ENCODE measurements at places on chromosomes 4 and X. TPM values are rescaled to one million over a fixed set of nuclear protein-coding genes. Genes with fewer than 3 reads are reported as not detected.

The TLR2 gene
- 11.3 TPM for total RNA-seq

DNA sequence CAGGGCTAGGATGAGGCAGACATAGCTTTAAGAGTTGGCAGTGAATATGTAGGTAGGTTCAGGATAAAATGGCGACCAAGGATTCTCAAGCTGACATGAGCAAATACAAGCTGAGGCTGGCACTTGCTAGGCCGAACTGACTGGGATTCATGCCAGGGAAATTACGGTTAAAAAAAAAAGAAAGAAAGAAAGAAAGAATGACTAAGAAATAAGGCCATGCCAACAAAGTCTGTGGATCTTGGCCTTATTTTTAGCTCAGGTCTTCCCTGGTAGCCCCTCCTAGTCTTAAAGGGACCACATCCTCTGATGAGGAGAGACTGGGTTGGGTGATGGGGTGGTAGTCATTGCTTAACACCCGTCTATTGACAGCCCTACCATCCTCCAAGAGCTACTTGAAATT, 64.4 kb upstream of the KLHL13 start:
- DNase-seq = peak; percentile 46

- peak; percentile 97 for DNase-seq
Measured at GRCh38 chr4:7857238-7857701, 82.4 kb downstream of the AFAP1 start.

GRCh38 chrX:112695494-112695893, 15.8 kb upstream of the LHFPL1 start:
- no peak for DNase-seq

The PAGE1 gene
- 2.7 TPM for total RNA-seq

The FAM47E gene
- 0.20 TPM for total RNA-seq

DNA sequence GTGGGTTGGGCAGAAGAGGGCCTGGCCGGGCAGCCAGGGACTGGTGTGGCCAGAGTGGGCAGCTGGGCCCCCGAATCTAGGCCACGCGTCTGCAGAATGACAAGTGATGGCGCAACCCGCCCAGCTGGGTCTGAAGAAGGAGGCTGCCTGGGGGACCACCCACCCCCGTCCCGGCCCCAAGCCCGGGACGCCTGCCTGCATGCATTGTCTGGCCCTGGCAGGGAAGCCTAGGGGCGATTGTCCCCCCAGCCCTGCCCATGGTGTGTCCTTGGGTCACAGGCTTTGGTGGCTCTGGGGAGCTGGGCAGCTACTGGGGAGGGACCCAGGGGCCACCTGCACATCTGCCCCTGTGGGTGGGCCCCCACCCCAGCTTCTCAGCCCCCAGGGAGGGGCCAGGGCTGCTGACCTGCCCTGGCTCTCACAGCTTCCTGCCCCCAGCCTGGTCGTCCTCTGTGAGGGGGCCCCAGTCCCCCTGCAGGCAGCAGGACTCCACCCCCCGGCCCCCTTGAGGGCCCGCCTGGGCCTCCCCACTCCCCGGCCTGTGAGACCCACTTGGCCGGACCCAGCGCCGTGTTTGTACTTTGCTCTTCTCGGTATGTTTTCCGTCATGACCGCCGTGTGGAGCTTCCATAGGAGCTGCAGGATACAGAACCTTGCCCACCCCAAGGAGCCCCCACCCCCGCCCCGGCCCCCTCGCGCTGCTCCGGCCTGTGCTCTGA, 4.9 kb downstream of the FGFR3 start:
- DNase-seq = no peak

DNA sequence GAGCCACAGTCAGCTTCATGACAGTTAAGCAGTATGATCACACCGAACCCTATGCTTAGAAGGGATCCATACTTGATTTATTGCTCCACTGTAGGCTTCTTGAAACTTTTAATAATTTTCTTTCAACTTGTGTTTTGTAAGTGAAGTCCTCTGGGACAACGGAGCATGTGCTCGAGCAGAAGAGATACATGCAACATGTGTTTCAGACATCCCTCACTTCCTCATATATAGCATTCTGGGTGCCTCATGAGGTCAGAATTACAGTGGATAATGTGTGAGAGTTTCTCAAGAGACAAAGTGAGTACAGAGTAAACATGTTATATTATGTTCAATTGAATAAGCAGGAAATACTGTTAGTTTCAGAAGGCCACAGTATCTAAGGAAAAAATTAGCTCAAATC, 893.2 kb downstream of the FAT4 start:
- no peak for DNase-seq

The CT55 gene
- total RNA-seq = 0.39 TPM

- DNase-seq = no peak
Measured at GRCh38 chr4:95546866-95547714, 1.7 kb downstream of the UNC5C start.

The HDAC6 gene
- total RNA-seq = 46.2 TPM

GRCh38 chr4:173153445-173153844, 15.2 kb upstream of the GALNT7 start:
- DNase-seq = no peak

The SLC6A14 gene
- not detected for total RNA-seq

- DNase-seq = no peak
Measured at GRCh38 chr4:139801895-139802294, 136.3 kb downstream of the MGST2 start.

The PCDH18 gene
- 6.8 TPM for total RNA-seq

DNA sequence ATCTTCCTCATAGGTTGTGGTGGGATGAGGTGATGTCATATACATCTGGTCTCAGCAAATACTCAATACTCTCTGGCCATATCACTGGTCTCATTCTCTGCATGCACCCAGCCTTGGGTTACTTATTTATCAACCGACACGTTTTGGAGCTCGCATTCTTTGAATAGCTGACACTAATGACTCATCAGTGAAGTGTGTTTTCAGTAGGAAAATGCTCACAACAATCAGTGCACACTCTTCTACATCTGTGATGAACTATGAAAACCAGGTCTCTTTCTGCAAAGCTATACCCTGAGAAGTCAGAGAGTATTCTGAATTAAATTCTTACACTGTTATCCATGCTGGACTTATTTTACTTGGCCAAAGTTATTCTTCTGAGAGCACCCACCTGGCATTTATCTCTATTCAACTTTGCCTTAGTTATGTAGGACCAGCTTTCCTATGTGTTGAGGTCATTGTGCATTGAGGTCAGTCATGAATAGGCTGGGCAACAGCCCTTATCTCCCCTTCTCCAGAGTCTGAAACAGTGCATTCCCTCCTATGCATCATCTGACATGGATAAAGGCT, 58.7 kb upstream of the DHX15 start:
- DNase-seq = no peak

The RXFP1 gene
- not detected for total RNA-seq

DNA sequence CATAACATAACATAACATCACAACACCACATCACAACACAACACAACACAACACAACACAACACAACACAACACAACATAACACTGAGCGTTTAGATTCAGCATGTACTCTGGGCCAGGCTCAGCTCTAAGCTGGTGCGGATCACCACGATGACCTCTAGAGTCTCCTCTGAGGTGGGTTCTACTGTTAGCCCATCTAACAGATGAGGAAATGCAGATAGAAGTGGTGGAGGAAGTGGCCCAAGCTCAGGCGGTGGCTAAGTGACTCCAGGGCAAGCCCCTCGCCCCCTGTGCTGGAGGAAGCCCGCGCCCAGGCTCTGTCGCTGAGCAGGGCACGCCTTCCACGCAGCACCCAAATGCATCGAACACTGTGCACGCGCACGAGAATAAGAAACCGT, 45.3 kb upstream of the CDKN2AIP start:
- DNase-seq = no peak

DNA sequence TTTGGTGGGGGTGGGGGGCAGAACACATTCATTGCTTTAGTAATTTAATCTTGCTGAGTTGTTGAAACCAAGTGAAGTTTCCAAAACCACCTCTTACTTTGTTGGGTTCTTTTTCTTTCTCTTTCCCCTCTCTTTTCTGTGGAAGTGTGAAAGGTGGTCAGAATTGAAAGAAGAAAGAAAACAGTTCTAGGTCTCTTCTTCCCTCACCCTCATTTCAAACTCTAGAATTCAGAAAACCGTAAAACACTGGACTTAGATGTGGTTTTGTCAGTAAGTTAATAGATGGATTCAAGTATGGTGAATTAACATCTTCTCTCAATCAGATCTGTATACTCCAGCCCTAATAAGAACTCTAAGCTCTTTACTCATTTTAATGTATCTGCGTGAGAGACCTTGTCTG, 23.7 kb downstream of the PLP1 start:
- DNase-seq = no peak

The BMPR1B gene
- total RNA-seq = not detected

DNA sequence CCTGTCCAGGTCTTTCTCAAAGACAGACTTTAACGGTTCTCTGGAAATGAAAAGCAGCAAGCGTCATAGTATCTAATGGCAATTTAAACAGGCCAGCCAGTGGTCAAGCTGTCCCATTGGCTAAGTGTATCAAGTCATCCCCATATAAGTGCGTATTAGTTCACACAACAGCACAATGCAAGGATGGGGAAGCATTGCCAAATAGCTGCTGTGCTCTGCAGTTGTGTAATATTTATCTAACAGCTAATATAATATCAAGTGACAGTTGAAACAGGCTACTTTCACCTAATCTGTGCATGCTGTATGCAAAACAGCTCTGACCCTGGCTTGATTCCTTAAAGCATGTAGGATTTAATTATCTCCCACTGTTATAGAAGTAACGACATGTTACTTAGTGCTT, 134.8 kb upstream of the PPARGC1A start:
- DNase-seq = no peak

DNA sequence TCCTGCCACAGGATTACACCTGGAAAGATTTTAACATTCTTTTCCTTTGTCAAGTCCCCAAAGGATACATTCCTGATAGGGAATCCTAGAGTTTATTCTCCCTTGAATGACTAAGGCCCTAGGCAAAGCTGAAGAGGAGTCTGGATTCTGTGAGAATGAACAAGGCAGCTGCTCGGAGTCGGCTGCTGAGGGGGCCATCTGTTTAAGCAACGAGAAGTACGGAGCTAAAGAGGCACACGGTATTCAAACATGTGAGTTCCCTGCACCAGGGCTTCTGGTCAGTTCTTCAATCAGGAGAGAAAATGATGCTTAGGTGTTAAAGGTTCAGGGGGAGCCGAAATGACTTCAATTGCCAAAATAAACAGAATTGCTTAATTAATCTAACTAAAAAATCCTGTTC, 97.6 kb downstream of the MGST2 start:
- DNase-seq = no peak

DNA sequence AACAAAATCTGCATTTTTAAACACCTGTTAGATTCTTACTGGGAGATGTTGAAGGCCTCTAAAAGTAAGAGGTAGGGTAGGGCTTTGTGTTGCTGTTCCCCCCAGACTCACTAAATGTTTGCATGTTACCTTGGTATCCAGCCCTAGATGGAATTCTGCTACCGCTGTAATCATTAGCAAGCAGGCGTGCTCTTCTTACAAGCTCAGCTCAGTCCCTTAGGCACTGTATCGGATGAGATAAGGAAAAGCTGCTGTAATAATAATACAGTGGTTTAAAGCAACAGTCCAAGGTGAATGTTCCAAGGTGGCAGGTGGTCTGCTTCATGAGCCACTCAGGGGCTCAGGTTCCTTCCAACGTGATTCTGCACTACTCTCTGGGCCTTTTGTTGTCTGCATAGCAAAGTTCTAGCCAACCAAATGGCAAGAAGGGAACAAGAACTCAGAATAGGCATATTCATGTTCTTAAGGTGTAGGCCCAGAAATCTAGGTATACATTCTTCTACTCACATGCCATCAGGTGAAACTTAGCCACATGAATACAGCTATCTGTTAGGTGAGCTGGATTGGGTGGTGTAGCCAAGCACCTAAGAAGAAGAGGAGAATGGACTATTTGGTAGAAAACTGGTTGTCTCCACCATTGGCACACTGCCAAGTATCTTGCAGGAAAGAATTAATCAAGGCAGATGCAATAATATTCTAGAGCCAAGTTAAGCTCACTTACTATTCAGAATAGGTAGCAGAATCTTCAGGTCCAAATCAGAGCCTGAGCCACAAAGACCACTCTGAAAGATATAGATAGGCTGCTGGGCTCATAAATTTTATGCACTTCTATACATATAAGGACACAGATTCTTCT, 46.0 kb downstream of the COQ2 start:
- no peak for DNase-seq

- DNase-seq = peak; percentile 3
Measured at GRCh38 chr4:95548738-95549245, at the start of gene UNC5C. Gene UNC5C (minus strand): TSS chr4:95548973.

DNA sequence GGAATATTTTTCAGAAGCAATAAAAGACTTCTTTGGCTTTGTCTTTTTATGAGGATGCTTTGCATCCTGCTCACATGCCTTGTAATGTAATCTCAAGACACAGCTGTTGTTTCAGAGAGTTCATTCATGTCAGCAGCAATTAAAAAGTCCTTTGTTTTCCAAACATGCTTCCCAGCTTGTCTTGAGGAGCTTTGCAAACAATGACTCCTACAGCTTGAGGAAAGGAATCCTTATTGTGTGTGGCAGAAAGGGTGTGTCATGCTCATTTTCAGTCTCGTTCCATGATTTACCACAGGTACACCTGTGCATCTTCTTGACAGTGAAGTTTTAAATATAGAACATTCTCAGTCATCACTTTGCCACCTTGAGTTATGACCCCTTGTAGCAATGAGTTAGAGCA, 139.2 kb upstream of the AADAT start:
- no peak for DNase-seq

- no peak for DNase-seq
Measured at GRCh38 chrX:136094962-136095361, 52.4 kb upstream of the FHL1 start.

Measured in RPMI7951 (cell line).